NCI-H2227 treated with DMSO at 0.1 percent for 48 hours (cell line): ENCODE measurements at places on chromosomes 4 and X.

- DNase-seq, result no peak
Observed at GRCh38 chr4:160894809-160895208, 1269.0 kb downstream of the FSTL5 start.

GRCh38 chr4:112944006-112944405, 105.4 kb upstream of the ANK2 start:
- no peak for DNase-seq

DNA sequence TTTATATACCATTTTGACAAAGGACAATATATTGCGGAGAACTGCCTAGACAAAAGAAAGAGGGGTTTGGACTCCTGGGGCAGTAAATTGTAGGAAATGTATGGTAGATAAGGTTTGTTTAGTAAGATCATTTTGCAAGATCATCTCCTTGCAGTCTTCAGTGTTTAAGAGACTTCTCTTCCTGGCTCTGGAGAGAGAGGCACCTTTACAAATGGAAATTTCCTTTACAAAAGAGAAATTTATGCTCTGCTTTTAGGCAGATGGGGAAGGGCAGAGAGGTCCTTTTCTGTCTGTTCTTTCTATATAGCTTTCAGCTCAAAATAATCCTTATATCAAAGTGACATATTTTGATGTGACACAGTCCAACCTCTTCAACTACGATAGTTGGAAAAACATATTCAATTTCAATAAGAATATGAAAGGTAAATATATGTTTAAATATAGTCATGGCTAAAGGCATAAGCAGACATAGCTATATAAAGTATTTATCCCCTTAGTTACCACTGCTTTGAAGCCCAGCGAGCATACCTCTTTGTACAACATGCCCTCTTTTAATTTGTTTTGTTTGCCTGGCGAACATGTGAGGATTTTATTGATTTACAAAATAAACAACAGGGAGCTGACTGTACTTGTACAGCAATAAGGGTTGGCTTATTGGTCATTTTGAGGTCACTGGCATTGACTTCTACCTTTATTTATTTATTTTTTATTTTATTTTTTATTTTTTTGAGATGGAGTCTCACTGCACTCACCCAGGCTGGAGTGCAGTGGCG, 65.2 kb downstream of the TRIM2 start:
- DNase-seq, result no peak

DNA sequence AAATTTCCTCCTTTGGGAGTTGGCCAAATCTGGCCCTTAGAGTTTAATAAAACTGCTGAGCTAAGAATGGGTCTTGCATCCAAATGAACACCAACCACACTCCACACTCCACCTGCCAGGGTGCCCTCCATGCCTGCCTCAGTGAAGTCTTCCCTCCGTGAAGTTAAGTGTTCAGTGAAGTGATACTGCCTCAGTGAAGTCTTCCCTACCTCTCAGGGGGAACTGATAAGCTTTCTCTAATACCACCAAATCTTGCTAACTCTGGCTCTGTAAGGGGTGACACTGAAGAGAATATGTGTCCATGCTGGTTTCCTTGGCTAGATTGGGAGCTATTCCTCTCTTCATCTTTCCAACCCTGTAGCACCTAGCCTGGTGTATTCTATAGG, 27.9 kb downstream of the MED28 start:
- no peak for DNase-seq

DNA sequence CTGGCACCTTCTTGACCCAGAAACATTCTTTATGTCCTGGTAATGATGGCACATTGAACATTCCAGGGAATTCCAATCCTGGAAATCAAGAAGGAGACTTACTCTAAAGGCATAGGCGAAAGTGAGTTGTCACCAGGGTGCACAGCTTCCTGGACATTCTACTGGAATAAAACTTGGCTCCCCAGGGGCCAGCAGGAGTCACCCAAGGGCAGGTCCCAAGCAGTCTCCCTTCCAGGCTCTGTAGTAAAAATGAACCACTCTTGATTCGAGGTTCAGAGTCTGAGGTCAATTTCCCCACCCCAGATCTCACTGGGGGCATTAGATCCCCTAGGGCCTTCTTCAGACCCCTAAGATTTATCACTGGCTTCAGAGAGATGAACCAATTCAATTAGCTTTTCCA, 338.7 kb upstream of the GATB start:
- no peak for DNase-seq

- no peak for DNase-seq
Observed at GRCh38 chr4:147780137-147780777, 48.4 kb downstream of the ARHGAP10 start.

- DNase-seq, result no peak
Observed at GRCh38 chrX:101977106-101977505, 45.3 kb upstream of the ZMAT1 start.

- DNase-seq, result no peak
Observed at GRCh38 chrX:17812763-17813162, 48.3 kb downstream of the RAI2 start.

DNA sequence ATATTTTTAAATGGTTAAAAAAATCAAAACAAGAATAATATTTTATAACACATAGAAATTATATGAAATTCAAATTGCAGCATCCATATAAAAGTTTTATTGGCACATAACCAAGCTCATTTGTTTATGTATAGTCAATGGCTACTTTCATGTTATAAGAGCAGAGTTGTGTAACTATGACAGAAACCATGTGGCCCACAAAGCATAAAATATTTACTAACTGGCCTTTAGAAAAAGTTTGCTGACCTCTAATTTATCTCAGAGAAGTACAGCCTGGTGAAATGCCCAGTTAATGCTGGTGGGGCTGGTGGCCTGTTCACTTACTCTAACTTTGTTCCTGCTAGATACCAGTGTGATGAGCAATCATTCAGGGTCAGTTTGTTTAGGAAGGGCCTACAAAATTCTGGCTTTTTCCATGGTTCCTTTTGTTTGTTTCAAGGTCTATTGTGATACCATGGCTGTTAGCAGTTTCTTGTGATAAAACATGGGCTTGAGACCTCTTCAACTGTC, 104.6 kb downstream of the PPP1R2C start:
- DNase-seq, result no peak

DNA sequence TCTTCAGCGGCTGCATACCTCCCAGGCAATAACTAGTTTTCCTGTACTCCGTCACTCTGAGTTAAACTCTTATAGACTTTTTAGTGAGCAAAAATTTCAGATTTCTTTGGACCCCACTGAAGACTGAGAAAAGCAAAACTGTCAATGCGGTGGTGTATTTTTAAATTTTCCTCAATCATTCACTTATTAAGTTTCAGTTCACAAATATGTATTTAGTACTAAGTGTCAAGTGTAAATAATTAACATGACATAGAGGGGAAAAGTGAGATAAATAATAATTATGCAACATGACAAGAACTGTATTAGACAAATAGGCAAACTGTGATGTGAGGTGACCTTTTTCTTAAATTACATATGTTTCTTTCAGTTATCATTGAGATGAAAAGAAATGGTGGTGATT, 124.4 kb downstream of the NAF1 start:
- DNase-seq, result no peak

GRCh38 chr4:184960505-184960971, 57.8 kb upstream of the HELT start:
- no peak for DNase-seq

- no peak for DNase-seq
Observed at GRCh38 chr4:32962100-32962499, 2241.9 kb downstream of the PCDH7 start.
